ENCODE measurements at places on chromosomes 5 and 9.

- no peak for DNase-seq
These were observed 84.6 kb downstream of the ANKRD55 start for GRCh38 chr5:56148453-56148971.

GRCh38 chr5:103910786-103911185, 348.2 kb upstream of the NUDT12 start:
- no peak for DNase-seq

DNA sequence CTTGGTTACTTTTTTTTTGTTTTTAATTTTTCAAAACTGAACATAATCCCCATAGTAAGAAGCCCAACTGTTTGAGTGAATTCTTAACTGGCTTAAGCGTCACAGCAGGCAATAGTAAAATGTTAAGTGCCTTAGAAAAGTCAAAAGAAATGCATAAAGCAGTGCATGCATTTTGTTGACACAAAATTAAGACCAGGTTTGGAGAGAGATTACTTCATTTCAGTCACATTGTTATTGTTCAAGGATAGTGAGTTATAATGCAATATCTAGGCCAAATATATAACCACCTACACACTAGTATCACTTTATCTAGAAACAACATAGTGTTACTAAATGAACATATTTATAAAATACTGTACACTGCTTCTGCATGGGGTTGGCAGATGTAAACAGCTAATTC, 116.9 kb upstream of the KLF9 start:
- DNase-seq, result no peak

- no peak for DNase-seq
These were observed 105.8 kb downstream of the LIFR start for GRCh38 chr5:38450627-38451026.

GRCh38 chr5:146986469-146986868, 107.9 kb upstream of the PPP2R2B start:
- no peak for DNase-seq

DNA sequence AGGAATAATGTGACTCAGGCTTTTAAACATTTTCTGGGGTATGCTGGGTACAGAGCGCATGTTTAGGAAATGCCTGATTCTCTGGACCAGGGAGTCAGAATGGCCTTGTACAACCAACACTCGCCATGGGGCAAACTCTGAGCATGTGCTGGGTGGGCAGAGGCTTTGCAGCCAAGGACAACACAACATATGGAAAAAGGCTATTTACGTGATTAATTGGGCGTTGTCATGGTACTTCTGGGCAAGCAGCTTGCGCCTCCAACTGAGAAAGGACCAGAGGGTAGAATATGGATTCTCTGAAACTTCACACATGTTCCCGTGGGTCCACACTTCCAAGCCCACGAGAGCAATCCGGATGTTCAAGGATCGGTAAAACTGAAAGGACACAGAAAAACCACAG, 49.1 kb downstream of the NIPAL4 start:
- DNase-seq, result no peak

DNA sequence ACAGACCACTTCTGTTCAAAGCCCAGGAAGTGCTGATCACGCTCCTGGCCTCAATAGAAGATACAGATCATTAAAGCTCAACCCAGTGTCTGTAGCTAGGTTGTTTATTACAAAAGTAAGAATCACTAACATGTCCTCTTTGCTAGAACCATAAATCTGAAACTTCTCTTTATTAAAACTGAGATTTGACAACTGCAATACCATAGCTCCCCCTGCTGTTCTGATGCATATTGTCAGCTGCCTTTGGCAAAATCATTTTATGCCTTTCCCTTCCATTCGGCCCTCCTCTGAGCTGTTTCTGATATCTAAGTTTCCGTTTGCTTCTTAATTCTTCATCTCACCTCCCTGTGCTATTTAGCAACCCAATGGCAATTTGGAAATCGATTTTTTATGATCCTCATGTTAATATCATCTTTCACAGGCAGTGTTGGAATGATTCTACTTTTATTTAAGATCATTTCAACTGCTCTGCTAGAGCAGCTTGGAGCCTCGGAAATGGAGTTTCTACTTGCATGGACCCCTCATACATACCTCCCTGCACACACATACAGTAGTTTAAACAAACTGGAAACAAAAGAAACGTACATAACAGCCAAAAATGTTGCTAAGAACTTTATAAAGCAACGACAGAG, 998.8 kb downstream of the MAT2B start:
- no peak for DNase-seq

DNA sequence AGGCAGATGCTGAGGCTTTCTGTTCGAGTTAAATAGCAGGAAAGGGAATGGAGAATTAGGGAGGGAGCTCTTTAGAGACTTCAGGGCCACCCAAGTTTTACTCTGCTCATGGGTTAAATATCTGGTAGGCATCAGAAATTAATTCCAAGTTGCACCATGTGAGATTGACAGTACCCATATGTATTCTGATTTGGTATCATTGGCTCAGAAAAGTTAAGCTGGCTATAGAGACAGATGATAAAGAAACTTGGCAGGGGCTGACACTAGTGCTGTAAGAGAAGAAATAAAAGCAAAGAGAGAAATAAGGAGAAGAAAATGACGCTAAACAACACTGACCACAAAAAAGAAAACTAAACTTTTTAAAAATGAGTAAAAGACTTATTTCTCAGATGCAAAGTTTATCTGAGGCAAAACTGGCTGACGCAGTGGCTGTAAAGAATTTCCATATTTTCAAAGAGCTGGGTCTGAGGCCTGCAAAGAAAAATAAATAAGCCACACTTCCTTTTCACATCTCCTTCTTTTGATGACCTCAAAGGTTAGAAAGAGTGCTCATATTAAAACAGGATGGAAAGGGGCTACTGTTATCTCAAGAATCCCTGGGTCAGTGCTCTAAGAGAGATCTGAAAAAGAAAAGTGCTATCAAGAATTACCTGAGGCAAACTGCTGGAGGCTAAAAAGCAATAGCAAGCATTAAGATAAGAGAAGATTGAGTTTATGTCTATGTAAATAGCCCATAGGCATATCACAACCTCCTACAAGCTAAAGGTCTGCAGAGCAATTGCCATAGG, 399.0 kb upstream of the MEF2C start:
- no peak for DNase-seq

- DNase-seq, result no peak
These were observed 59.0 kb downstream of the PTCH1 start for GRCh38 chr9:95457769-95458168.

- DNase-seq, result no peak
These were observed 588.2 kb downstream of the CDK5RAP2 start for GRCh38 chr9:119991797-119992196.

DNA sequence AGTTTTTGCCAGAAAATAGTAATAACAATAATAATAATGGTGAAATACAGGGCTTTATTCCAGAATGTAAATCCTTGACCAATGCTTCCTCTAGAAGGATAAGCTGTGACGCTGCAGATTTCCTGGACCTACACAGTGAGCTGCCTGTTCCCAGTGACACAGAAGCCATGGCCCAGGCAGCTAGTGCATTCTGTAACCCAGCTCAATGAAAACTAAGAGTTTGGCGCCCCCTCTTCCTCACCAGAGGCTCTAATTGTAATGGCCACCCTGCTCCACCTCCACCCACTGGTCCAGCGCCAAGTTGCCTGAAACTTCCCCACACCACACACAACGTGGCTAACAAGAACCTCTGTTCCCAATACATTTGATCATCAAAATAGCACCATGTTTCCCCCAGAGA, 248.1 kb downstream of the CETN3 start:
- DNase-seq, result no peak

GRCh38 chr5:112762113-112762810, 24.6 kb downstream of the APC start:
- no peak for DNase-seq

DNA sequence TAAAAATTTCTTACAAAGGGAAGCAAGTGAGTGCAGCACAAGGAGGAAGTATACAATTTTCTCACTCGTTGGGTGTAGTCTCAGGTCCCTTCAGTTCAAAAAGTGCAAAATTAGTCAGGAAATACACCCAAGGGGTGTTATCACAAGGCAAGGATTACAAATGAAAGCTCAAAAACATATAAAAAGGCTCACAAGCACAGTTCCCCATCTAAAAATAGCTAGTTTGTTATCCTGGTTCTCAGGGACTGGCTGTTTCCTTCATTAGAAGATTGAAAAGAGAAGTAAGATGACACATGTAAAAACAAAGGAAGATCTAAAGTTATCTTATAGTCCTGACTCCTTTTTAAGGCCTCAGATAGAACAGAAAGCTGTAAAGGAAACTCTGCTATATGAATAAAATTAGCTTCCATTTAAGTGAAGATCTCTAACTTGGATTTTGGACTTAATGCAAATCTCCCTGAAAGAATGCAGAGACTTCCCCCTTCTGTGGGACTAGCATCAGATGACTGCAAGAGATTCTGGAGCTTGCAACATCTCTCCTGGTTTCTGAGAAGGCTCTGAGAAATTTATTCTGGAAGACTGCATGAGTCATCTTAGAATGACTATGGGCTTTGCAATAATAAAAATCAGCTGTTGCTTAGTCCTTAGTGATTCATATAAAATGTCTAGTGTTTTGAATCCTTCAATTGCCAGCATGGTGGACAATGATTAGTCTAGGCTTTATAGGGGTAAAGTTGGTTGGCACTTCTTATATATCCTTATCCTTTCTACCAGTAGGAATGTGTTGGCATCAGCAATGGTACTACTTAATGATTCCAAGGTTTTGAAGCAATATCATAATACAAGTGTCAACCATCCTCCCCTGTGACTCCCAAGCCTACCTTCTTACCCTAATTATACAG, 25.4 kb downstream of the DAB2 start:
- no peak for DNase-seq

- peak; percentile 37 for DNase-seq
These were observed 79.5 kb upstream of the HTR4 start for GRCh38 chr5:148733601-148734438.

GRCh38 chr5:141617128-141617527, 1.7 kb downstream of the DIAPH1 start:
- no peak for DNase-seq

- DNase-seq, result no peak
These were observed 1.7 kb downstream of the STPG3 start for GRCh38 chr9:137252555-137253506.

GRCh38 chr5:122775550-122776542, 966 bp downstream of the SNX2 start:
- DNase-seq, result no peak

- DNase-seq, result no peak
These were observed 8.3 kb upstream of the CXXC5 start for GRCh38 chr5:139639619-139640380.

DNA sequence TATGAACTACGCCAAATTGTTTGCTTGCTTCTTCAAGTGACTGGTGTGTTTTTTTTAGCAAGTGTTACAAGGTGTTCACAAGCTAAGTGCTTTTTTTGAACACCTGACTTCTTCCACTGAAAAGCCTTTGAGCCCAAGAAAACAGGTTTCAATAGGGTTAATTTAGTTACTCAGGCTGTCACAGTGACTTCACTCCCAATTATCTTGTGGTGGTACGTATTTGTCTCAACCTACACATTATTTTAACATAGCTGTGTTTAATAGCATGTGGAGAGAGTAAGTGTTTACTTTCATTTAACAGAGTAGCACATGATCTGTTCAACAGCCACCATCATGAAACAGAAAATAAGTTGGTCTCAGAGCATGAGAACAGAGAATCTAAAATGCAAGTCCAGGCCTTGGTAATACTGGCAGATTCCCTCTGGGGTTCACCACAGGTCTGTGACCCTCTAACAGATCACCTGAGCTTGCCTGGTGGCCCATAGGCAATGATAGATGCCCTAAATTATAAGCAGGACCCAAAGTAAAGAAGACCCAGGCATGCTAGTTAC, 267.7 kb upstream of the SMARCA2 start:
- DNase-seq, result no peak

DNA sequence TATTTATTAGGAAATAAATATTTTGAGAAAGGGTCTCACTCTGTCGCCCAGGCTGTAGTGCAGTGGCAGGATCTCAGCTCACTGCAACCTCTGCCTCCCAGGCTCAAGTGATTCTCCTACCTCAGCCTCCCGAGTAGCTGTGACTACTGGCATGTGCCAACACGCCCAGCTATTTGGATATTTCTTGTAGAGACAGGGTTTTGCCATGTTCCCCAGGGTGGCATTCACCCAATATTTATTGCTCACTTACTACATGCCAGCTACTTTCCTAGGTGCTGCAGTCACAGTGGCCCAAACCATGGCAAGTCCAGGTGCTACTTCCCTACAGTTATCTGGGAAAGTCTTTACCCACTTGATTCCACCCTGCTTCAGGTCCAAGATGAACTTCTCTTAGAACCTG, 8.3 kb upstream of the MED7 start:
- no peak for DNase-seq

GRCh38 chr9:22342491-22343217, 104.0 kb upstream of the DMRTA1 start:
- DNase-seq, result no peak

- DNase-seq, result peak; percentile 48
These were observed 101.4 kb downstream of the PPARGC1B start for GRCh38 chr5:149831492-149831891.

DNA sequence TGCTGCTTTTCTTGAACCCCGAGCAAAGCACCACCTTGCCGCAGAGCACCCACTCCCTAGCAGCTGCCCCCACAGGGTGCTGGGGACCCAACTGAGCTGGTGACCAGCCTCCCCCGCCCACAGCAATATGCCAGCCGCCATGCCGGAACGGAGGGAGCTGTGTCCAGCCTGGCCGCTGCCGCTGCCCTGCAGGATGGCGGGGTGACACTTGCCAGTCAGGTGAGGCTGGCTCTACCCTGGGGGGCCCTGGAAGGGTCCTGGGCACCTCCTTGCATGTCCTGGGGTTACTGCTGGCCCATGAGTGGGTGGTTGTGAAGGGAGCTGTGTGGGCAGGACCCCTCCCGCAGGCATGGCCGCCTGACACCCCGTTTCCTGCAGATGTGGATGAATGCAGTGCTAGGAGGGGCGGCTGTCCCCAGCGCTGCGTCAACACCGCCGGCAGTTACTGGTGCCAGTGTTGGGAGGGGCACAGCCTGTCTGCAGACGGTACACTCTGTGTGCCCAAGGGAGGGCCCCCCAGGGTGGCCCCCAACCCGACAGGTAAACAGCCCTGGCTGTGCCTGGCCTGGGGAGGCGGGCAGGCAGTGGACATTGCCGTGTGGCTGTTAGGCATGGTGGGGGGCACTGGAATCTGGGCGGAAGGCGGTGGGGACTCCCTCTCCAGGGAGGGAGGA, 7.2 kb downstream of the EGFL7 start:
- no peak for DNase-seq

- DNase-seq, result no peak
These were observed 171.5 kb downstream of the SSBP2 start for GRCh38 chr5:81579262-81579924.
